ENCODE measurements at places on chromosomes 1 and 21.

- DNase-seq: no peak
These were observed 542 bp upstream of the XPR1 start for GRCh38 chr1:180631194-180631765.

- no peak for DNase-seq
These were observed 43.6 kb upstream of the ETV3 start for GRCh38 chr1:157181790-157182189.

GRCh38 chr1:170041423-170042192 is 32.9 kb downstream of the KIFAP3 start:
- DNase-seq: no peak

DNA sequence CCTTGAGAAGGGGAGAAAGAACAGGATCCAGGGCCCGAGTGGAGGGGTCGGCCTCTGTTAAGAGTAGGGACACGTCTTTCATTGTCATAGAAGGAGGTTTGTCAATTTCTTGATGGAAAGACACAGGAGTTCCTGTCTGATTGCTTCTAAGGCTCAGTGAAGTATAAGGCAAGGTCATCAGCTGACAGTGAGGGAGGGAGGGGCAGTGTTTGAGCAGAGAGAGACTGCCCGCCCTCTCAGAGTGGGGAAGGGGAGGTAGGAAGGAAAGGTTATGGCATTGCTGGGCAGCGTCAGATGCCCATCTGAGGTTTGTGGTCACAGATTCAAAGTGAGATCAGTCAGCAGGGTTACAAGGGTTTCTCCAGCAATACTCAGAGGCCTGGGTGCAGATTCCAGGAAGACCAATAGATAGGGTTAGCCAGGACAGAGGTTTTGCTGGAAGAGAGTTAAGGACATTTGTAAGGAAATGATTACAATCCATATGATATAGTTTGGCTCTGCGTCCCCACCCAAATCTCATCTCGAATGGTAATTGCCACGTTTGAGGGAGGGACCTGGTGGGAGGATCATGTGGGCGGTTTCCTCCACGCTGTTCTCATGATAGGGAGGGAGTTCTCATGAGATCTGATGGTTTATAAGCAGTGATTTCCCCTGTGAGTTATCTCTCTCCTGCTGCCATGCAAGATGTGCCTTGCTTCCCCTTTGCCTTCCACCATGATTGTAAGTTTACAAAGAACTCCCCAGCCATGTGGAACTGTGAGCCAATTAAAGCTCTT is 127.2 kb upstream of the GJB5 start:
- DNase-seq: no peak

DNA sequence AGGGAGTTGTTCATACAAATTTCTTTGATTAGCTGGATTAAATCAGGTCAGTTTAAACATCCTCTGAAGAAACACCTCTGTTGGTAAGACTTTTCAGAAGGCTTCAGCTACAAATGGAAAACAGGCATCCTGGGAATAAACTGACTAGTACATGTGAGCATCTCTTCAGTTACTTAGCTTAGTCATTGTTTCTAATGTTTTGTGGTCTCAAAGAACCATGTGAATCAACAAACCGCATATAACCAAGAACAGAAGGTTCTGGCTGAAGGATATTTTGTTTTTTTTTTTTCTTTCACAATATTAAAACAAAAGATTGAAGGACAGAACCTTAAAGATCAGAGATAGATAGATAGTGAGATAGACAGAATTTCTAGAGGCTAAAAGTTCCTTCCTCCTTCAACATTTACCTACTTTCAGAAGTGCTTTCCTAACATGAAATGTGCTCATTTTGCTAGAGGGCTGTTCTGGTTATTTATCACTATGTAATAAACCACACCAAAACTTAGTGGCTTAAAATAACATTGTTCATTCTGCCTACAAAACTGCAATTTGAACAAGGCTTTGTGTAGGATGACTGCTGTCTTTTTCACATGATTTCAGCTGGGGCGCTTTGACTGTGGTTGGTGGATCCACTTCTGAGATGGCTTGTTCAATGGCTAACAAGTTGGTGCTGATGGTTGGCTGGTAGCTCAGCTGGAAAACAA is 119.8 kb upstream of the PTGFR start:
- no peak for DNase-seq

DNA sequence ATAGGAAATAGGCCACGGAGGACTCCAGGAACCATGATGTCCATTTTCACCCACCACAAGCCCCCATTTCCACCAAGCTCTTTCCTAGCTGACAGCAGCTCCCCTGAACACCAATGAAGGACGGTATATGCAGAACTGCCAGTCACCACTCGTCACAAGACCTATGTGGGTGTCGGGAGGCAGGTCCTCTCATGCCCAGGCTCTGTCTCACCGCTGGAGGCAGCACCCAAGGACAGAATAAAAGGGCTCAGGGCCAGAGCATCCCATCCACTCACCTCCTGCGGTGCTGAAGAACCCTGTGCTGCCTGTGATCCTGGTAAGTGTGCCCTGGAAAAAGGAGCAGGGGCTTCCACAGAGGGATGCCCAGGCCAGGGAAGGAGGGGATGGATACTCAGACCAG is at the start of gene LCE1F:
TSS of gene LCE1F (plus strand) at position 266 of the 400 bp plus-strand sequence. CDS start 1,232 bp downstream, outside the sequence.
- no peak for DNase-seq

GRCh38 chr1:41936107-41936506 is 17.4 kb upstream of the HIVEP3 start:
- DNase-seq: peak; percentile 11

- no peak for DNase-seq
These were observed 342.7 kb upstream of the NR5A2 start for GRCh38 chr1:199684686-199685273.

GRCh38 chr1:184253921-184254320 is 132.9 kb upstream of the C1orf21 start:
- no peak for DNase-seq

DNA sequence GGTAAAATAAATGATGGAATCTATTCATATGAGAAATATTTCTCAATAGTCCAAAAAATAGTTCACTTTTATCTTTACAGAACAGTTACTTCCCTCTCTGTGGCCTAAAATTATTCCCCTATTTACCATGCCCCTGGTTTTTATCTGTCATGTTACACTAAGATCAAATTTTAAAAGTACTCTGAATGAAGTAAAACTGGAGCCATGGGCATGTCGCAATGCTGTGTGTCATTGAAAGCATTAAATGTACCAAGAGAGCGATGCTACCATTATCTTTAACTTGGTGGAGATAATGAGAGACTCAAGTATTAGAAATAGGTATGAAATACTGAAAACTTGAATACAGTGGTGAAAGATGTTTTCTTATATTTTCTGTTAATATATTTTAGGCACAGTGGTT is 146.2 kb downstream of the KCNT2 start:
- DNase-seq: no peak

DNA sequence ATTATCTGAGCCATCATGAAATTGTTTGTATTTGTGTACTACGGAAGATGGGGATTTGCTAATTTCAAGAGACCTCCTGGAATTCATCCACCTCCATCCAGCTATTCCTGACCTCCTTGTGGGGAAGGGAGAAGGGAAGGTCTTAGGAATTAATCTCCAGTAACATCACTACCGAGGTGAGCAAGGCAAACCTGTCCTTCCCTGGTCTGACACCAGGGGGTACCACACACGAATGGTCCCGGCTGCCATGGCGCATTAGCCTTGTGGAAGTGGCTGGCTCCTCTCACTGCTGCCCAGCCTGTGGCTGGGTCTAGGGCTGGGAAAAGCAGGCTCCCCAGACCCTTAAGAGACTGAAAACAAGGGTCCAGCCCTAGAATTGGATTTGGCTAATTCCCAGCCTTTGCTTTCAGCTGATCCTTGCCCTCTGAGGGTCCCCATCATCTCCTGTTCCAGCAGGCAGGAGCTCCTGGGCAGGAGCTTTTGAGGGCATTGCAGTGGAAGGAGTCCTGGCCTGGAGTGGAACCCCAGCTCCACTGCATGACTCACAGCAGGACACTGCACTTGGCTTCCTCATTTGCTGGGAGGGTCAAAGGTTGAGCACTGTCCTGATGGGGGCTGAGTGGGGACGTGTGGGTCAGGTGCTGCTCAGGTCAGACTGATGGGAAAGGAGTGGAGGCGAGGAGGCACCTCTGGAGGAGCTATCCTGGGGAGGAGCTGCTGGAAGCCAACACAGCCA is 34.8 kb downstream of the RIMS3 start:
- peak; percentile 14 for DNase-seq

DNA sequence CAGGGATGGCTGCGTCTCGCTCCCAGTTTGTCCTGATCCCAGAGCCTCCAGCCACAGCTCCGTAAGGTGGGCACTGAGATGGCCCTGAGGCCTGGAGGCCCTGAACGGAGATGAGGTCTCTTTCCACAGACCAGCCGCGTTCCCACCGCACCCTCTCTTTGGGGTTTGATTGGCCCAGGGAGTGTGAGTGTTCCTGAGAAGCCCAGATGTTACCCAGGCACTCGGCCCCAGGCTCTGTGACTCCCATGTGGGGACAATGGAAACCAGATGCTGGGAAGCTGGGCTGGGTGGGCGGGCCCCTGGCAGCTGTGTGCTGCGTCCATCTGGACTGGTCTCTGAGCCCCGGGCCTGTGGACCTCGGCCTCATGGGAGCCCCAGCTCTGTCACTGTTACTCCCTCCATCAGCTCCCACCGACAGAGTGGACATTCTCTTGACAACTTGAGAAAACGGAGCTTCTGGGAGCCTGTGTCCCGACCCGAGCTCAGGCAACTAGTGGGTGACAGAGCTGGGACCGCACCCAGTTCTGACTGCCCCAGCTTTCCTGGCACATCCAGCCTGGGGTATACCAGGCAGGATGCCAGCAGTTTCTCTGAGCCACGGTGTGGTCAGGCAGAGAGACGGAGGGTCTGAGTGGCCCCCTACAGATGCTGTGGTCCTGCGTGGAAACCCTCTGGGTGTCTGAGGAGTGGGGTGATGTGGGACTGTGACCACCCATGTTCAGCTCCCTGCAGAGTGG is 9.8 kb upstream of the COL6A1 start:
- DNase-seq: no peak

DNA sequence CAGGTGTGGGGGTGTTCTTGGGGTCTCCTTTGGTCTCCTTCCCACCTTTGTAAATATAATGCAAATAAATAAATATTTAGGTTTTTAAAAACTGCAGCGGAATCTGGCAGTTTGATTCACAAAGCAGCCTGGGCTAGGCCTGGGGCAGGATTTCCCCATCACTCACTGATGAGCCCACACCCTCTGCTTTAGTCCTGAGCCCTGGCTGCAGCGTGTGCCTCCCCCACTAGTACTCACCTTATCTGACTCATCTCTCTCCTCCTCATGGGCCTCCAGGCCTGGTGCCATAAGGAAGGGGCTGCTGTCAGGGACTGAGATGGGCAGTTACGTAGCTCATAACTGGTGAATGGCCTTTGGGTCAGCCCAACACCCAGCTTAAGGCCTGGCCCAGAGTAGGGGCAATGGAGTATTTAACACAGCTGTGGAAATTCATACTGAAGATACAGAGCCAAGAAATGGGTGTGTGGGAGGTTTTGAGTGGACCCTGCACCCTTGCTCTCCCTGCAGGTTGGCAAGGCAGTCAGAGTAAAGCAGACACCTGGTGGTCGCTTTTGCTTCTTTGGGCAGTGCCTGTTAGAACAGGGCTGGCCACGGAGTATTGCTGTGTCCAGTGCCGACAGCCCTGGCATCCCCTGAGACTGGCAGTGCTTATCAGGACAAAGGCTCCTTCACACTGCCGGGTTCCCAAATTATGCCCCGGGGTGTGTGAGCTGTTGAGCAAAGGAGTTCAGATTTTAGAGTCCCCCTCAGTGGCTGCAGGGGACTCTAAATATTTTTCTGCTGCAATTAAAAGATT is 39.7 kb downstream of the AZIN2 start:
- no peak for DNase-seq

GRCh38 chr1:8651236-8651890 is 166.1 kb downstream of the RERE start:
- no peak for DNase-seq

DNA sequence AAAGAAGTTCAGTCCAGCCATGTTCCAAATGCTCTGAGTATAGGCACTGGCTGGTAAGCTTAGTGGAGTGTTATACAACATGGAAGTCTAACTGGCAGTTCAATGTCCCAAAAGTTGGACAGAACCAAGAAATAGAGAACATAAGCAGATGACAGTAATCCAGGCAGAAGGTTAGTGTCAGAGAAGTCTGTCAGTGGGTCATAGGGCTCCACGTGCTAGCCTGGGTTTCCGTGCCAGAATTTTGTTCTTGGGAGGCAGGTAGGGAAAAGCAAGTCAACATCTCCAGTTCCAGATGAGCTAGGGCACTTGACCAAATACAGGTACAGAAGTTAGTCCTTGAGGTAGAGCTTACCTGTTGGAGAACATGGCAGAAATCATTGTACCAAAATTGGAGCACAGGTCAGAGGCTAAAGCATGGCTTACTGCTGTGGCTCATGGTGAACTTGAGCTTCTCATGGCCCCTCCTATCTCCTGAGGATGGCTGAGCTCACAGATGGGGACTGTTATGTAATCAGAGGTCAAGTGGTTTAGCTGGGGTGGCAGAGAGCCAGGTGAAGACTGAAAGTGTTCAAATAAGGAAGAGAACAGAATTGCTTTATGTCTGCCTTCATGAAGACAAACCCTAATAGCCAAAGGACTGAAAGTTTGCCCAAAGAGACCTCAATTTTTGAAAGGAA is 170.8 kb downstream of the NFIA start:
- DNase-seq: no peak

- no peak for DNase-seq
These were observed 13.1 kb upstream of the KYAT3 start for GRCh38 chr1:89005286-89006151.

- DNase-seq: no peak
These were observed 8.1 kb upstream of the PMVK start for GRCh38 chr1:154944401-154945159.

DNA sequence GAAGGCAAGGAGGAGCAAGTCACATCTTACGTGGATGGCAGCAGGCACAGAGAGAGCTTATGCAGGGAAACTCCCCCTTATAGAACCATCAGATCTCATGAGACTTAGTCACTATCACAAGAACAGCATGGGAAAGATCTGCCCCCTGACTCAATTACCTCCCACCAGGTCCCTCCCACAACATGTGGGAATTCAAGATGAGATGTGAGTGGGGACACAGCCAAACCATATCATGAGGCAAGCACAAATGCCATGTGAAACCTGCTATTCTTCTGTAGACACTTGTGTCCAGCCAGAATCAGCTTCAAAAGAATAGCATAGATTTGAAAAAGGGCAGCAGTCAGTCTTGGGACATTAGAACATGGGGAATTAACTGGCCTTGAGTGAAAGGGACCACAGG is 32.2 kb upstream of the UBE2U start:
- DNase-seq: no peak

DNA sequence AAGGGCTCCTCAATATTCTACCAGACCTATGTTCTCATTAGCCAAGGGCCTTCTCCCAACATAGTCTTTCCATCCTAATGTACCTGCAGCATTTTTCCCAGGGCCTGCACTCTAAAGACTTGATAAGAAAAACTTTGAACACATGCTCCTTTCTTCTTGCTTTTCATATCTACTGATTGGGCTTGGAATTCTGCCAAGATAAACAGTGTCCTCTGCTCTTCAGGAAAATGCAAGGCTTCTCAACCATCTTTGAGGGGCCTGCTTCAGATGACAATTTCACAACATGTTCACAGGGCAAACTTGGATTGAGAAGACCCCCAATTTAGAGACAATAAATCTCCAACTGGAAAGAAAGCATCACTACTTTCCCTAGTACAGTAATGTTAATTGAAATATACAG is 25.8 kb upstream of the PPT1 start:
- no peak for DNase-seq

GRCh38 chr1:155168456-155169210 is 4.5 kb downstream of the KRTCAP2 start:
- DNase-seq: no peak

Data from activated naive CD4-positive, alpha-beta T cell treated with Interleukin-2 at 50 U/mL for 16 hours (primary cell).